Fibroblast of skin of left quadriceps (primary cell): ENCODE measurements at places on chromosomes 2 and 18.

GRCh38 chr2:98598781-98599428, 9.4 kb downstream of the COA5 start:
- DNase-seq = no peak

DNA sequence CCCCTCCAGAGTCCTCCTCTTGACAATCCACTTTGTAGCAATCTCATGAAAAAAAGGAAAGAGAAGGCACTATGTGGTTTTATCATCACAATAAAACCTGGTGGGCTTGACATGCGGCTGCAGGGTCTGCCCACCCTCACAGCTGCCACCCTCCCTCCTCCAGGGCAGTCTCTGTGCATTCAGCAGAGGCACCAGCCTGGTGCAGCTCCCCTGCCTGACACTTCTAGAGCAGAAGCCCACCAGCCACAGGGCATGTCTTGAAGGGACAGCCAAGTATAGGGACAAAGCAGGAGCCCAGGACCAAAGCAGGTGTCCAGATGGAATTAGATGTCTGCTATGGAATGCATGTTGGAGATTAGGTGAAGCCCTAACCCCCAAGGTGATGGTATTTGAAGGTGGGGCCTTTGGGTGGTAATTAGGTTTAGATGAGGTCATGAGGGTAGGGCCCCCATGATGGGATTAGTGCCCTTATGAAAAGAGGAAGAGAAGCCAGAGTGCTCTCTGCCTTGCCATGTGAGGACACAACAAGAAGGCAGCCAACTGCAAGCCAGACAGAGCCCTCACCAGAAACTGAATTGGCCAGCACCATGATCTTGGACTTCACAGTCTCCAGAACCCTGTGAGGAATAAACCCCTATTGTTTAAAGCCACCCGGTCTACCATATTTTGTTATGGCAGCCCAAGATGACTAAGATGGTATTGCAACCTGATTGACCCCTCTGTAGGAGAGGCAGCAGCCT, 86.9 kb downstream of the MCFD2 start:
- DNase-seq = no peak

- DNase-seq = no peak
Observed at GRCh38 chr2:41510108-41510507, 537.7 kb upstream of the PKDCC start.

GRCh38 chr2:191931329-191931728, 84.4 kb upstream of the CAVIN2 start:
- DNase-seq = no peak

DNA sequence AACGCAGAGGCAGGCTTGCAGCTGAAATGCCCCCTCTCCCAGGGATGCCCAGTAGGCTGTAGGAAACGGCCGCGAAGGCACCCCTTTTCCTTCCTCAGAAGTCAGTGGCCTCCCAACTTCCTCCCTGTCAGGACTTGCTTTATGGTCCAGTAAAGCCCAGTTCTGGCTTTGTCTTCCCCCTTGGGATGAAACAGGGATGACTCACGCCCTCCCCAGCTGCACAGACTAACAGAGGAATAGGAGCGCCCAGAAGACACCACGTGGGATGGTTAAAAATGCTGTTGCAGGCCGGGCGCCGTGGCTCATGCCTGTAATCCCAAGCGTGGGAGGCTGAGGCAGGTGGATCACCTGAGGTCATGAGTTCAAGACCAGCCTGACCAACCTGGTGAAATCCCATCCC, 6.9 kb downstream of the CREG2 start:
- DNase-seq = no peak

GRCh38 chr2:107437807-107438206, 388.9 kb upstream of the RGPD4 start:
- no peak for DNase-seq

GRCh38 chr2:171706152-171706803, 19.0 kb downstream of the DYNC1I2 start:
- DNase-seq = no peak

DNA sequence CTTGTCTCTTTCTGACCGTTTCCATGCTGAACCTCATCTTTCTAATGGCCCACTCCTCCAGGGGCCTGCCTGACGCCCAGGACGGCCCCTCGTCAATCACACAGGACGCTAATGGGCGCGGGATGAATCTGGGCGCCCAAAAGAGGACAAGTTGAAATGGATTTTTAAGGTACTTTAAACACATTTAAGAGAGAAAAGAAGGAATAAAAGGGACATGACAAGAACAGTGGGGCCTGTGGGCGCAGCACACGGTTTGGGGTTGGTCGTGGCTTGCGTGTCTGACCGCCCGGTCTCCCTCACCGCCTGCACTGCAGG, 607 bp upstream of the UBE2F start:
- no peak for DNase-seq

- peak; percentile 39 for DNase-seq
Observed at GRCh38 chr2:9256570-9257043, 50.0 kb downstream of the ASAP2 start.

DNA sequence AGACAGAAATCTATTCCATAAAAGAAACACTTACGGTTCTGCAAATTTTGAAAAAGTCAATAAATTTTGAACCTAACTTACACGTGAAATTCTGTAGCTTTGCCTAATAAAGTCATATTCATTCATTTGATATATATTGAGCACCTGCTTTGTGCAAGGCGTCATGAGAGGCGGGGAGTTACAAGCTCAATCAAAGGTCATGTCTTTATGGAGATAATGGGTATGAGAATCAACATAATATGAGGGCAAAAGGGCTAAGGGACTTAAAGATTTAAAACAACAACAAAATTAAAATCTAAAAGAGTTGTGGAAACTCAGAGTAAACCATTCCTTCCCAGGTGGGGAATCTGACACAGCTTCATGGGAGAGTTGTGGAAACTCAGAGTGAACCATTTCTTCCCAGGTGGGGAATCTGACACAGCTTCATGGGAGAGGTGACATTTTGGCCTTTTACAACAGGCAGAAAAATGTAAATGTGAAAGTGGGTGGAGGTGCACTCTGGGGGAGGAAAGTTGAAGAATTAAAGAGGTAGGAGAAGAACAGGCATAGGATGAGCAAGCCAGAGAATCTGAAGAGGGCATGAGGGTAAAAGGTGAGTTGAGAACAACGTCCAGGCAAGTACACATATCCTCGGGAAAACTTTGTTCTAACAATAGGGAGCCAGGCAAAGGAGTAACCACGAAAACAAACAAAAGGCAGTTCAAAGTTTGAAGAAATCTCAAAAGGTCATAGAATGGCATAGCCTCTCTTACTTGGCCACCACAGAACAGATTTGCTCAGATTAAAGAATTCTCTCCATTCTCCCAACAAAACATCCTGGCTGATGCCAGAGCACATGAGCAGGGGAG, 49.5 kb upstream of the CD226 start:
- DNase-seq = no peak

DNA sequence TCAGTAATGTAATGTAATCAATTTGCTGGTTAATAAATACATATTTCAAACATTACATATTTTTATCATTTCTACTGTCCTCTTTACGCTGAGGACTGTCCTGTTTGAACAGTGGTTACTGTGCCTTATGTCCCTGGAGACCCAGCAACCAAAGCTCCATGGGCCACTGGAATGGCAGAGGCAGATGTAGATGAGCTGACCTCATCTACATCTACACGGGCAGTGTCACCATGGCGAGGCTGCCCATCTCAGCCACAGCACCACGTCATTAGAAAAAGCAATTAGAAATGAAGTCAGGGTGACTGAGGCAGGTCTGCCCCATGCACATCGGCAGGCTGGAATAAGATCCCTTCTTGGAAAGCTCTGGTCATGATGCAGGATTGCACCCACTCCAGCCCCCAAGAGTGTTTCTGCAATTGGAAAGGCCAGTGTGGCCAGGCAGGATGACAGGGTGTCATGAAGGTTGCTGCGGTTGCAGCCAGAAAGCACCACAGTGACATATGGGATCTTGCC, 237.5 kb downstream of the NDUFA10 start:
- DNase-seq = no peak
